ENCODE measurements at places on chromosomes 5 and 9.

GRCh38 chr9:99868845-99869244, 37.6 kb upstream of the STX17 start:
- no peak for DNase-seq

DNA sequence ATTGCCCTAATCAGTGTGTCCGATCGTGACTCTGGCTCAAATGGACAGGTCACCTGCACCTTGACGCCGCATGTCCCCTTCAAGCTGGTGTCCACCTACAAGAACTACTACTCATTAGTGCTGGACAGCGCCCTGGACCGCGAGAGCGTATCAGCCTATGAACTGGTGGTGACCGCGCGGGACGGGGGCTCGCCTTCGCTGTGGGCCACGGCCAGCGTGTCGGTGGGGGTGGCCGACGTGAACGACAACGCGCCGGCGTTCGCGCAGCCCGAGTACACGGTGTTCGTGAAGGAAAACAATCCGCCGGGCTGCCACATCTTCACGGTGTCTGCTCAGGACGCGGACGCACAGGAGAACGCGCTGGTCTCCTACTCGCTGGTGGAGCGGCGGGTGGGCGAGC, 1.4 kb downstream of the PCDHA13 start:
- DNase-seq: no peak

GRCh38 chr5:146725025-146725424, 153.5 kb downstream of the PPP2R2B start:
- DNase-seq: no peak

GRCh38 chr5:3526551-3527185, 69.0 kb upstream of the IRX1 start:
- DNase-seq: no peak

DNA sequence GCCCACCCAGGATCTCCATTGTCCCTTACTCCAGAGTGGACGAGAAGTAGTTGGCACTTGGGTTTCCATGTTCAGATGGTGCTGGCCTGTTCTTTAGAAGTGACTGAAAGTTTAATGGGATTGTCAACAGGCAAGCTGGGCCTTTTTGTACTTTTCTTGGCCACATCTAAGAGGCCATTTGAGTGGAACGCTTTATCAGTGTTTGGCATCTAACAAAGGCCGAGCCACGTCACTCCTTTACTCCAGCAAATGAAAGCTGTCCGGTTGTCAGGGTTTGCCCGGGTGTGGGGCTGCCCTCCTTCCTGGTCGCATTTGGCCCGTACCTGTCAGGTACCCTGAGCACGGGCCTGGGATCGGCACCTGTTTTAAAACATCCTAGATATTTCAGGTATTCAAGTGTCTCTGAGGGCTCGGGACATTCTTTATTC, 71.5 kb downstream of the RCL1 start:
- no peak for DNase-seq

DNA sequence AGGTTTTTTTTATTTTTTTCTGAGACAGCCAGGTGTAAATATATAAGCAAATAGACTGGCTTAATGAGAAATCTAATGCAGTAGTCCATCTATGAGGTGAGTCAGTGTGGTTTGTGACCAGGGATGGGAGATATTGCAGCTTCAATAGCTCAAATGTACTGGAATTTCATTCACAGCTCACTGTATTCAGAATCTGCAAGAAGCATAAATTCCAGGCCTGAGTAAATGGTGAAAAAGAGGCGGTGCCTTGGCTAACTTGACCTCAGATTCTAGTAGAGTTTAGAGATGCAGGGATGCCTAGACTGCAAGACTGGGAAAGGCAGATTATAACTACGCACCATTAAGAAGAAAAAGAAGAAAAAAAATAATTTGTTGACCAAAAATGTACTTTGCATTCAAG, 151.9 kb upstream of the SMC2 start:
- no peak for DNase-seq

DNA sequence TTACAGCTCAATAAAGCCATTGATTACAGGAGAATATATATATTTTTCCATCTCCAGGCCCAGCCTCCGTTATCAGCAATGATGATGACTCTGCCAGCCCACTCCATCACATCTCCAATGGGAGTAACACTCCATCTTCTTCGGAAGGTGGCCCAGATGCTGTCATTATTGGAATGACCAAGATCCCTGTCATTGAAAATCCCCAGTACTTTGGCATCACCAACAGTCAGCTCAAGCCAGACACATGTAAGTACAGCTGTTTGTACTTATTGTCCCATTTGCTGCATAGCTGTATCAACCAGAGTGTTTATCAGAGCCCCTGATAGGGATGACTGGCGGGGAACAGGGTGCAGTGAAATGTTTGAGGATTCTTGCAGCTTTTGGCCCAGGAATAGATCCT, 197.7 kb downstream of the NTRK2 start:
- no peak for DNase-seq

- no peak for DNase-seq
Measured at GRCh38 chr5:154319736-154320135, 126.1 kb upstream of the SAP30L start.

- no peak for DNase-seq
Measured at GRCh38 chr9:92709954-92710353, 40.0 kb upstream of the IPPK start.

GRCh38 chr5:172862165-172862801, 28.2 kb downstream of the ERGIC1 start:
- DNase-seq: no peak
